ENCODE measurements at places on chromosomes 6 and 20.
A peak's percentile ranks its signal among the peaks of the same experiment; 100 is the strongest.

DNA sequence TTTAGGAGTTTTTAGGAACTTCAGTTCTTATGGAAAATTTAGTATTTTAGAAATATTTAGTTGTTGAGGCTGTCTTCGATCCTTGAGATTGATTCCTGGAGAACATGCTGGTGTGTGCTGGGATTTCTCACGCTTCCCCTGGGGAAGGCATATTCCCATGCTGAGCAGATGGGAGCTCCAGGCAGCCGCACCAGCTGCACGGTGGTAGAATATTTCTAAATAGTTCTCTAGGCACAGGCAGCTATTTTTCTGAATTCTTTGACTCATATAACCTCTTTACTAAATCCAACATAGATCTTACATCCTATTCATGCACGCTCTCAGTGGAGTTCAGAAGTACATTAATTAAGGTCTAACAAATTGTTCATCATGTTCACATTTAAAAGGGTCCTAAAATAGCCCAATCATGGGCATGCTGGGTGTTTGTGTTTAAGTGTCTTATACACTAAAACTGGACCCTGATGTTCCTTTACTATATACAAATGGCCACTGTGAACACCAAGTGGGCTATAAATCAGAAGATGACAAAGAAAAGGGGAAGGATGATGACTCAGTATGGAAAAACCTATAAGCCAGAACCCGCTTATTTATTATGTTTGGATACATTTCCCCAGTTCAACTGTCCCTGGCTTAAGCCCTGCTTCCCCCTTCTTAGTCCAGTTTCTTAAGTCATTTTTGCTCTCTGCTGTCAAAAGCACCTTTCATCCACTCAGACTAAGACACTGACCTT, 138.5 kb downstream of the UST start:
- DNase-seq: peak; percentile 6

DNA sequence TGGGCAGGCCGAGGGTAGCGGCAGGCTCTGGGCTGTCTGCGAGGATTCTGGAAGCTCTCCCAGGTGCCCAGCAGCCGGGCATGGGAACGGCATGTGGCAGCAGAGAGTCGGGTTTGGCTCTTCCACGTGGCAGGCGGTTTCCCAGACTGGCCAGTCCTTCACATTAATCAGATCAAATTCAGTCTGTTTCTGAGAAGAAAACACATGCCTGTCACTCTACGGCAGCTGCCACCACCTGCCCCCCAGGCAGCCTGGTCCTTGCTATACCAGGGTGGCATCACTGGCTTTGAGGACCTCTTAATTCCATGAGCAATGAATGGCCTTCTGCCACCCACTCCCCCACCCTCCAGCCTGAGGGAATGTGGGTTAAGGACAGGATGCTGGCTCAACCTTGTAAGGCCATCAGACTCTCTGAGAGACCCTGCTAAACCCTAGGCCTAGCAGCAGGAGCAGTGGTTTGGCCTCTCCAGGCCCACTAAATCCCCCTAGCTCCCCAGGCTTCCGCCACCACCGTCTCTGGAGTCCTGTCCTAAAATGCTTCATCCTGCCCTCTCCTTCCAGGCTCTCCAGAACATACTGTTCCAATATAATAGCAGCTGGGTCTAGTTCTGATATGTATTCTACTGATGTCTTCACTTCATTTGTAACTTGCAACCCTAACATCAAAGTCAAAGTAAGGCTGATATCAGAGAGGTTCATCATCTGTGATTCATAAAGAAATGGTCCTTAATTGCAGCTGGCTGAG, 47.8 kb downstream of the PLCG1 start:
- no peak for DNase-seq

- no peak for DNase-seq
Measured at GRCh38 chr20:47727909-47728361, 57.3 kb downstream of the SULF2 start.

GRCh38 chr20:37364927-37365272, 19.0 kb downstream of the SRC start:
- no peak for DNase-seq

GRCh38 chr6:2695454-2696095, 55.1 kb downstream of the MYLK4 start:
- peak; percentile 20 for DNase-seq

DNA sequence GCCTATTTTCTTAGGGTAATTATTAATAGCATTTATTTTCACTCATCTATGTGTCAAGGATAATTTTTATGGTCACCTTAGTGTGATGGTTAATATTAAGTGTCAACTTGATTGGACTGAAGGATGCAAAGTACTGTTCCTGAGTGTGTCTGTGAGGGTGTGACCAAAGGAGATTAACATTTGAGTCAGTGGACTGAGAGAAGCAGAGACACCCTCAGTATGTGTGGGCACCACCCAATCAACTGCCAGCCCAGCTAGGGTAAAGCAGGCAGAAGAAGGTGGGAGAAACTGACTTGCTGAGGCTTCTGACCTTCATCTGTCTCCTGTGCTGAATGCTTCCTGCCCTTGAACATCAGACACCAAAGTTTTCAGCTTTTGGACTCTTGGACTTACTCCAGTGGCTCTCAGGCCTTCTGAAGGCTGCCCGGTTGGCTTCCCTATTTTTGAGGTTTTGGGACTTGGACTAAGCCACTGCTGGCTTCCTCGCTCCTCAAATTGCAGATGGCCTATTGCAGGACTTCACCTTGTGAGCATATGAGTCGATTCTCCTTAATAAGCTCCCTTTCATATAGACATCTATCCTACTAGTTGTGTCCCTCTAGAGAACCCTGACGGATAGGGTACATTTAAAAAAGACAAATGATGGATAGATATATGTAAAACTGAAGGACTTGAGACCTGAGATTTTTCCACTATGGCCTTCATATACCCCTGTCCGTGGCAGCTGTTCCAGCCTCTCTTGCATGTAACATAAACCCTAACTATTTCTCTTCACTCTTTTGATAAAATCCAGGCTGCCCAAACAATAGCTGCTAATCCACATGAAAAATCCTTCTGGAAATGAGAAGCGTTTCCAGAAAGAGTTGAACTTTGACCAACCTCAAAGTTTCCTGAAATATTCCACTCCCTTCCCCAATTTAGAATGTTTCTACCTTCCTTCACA, 62.1 kb upstream of the RGS17 start:
- DNase-seq: no peak
